ENCODE measurements at places on chromosomes 7 and 10.

DNA sequence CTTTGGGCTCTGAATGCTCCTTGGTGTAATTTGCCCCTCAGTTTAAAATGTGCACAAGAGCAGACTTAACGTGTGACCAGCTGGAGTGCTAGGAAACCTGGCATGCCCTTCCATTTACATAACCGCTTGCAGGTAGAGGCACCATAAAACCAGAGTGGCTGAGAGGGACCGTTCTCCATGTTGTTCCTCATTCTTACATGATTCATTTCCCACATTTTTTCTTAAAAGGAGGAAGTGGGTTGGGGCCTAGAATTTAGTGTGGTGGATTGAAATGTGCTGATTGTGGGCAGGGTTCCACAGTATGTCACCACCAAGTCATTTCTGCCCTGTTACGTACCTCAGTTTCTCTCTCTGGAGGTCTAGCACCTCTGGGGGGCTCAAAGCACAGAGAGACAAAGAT lies 375.8 kb upstream of the VSTM2A start:
- DNase-seq = no peak

DNA sequence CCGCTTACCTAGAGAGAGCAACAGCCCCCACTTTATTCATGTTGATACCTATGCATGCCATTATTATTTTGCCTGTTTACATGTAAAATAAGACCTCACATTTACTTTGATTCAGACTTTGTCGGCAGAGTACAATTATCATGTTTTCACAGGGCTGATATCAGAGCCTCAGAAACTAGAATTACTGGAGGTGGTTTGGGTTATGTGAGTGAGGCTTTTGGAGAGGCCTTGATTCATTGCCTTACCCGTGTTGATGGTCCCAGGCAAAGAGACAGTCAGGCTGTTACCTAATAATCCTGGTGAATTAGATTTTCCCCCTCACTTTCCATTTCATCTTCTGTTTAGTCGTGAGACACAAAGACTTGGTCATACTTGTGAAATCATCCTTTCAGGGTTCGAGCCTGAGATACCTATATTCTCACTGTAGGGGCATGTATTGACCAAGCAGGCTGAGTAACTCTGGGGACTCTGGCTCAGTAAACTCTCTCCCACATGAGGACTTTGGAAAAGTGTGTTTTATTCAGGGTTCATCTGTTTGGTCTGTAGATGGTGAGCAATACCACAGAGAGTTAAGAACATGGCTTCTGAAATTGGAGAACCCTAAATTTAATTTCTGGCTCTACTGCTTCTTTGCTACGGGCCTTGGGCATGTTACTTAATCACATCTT lies 150.9 kb downstream of the CELF2 start:
- DNase-seq = peak; percentile 40

DNA sequence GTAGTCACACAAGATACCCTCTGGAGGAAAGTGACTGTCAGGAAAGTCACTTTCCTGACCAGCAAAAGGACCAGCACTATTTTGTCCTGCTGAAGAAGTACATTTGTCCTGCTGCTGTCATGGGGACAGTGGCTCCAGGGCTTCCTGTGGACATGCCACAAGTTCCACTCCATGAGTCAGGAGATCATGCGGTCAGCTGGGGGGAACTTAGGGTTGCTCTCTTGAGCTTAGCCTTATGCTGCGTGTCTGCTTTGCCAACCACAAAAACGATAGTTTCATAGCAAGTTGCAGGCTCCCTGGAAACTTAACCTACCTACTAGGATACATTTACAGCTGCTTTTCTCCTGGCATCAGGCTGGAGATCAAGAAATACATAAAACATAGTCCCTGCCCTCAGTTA lies 19.8 kb upstream of the ALOX5 start:
- peak; percentile 85 for DNase-seq

DNA sequence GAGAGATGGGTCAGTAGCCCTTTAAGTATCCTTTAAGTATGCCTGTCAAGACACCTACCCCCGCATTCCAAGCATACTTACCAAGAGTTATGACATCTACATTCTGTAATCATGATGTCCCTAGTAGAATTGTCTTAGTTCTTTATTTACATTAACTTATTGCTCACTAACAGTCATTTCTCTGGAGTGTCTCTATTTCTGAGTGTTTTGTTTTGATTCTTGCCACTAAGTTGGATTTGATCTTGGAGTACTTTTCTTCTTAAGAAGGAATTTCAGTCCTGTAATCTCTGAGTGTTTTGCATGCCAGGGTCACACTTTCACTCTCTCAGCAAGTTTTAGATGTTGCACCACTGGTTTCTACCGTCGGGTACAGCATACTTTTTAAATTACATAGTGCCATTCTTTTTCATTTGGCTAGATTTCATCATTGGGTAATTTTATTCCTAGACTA lies 1053.9 kb downstream of the KCNMA1 start:
- DNase-seq = no peak

GRCh38 chr10:9579110-9579705 lies 1438.5 kb upstream of the CELF2 start:
- DNase-seq = no peak

DNA sequence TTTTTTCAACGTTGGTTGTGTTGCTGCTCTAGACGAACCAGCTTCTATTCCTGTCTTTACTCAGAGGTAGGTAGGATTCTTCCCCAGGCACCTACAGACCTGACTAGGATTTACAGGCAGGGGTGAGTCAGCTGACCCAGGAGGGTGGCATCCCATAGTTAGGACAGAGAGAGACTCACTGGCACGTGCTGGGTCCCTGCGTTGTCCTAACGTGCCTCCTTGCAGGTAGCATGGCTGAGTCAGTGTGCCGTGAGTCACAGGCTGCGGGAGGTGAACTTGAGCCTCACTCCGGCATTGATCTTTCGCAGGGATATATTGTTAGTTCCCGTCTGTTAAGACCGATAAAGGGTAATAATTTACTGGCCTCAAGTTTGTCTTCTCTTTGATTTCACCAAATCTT lies 96.5 kb downstream of the PFKFB3 start:
- no peak for DNase-seq

GRCh38 chr10:112278871-112279270 lies 4.3 kb upstream of the TECTB start:
- no peak for DNase-seq

GRCh38 chr10:71429304-71429703 lies 32.6 kb downstream of the CDH23 start:
- no peak for DNase-seq

GRCh38 chr10:32713560-32713959 lies 244.5 kb downstream of the ITGB1 start:
- no peak for DNase-seq

- no peak for DNase-seq
These were observed 38.1 kb upstream of the SLC39A12 start for GRCh38 chr10:17913604-17914003.

- no peak for DNase-seq
These were observed 63.5 kb upstream of the C10orf90 start for GRCh38 chr10:126734015-126734414.

DNA sequence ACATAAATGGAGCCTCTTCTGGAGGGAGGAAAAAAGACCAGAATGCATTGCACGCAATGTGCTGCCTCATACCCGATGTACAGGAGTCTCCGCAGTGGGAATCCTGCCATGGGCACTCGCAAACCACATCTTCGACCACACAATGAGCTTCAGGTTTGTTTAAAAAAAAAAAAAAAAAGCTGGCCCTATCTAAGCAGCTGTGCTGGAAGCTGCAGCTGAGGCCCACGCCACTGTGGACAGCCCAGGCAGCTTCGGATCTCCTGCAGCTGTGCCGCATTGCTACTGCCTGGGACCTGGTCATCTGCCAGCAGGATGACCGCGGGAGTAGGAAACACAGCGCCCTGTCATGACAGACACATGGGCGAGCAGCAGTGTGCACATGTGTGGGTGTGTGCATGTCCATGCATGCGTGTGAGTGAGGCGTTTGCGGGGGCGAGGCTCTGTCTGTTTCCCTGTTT lies 26.0 kb downstream of the EN2 start:
- no peak for DNase-seq

- DNase-seq = no peak
These were observed 172.3 kb downstream of the AUTS2 start for GRCh38 chr7:69770613-69771012.

GRCh38 chr7:113636727-113637421 lies 281.9 kb downstream of the PPP1R3A start:
- no peak for DNase-seq

DNA sequence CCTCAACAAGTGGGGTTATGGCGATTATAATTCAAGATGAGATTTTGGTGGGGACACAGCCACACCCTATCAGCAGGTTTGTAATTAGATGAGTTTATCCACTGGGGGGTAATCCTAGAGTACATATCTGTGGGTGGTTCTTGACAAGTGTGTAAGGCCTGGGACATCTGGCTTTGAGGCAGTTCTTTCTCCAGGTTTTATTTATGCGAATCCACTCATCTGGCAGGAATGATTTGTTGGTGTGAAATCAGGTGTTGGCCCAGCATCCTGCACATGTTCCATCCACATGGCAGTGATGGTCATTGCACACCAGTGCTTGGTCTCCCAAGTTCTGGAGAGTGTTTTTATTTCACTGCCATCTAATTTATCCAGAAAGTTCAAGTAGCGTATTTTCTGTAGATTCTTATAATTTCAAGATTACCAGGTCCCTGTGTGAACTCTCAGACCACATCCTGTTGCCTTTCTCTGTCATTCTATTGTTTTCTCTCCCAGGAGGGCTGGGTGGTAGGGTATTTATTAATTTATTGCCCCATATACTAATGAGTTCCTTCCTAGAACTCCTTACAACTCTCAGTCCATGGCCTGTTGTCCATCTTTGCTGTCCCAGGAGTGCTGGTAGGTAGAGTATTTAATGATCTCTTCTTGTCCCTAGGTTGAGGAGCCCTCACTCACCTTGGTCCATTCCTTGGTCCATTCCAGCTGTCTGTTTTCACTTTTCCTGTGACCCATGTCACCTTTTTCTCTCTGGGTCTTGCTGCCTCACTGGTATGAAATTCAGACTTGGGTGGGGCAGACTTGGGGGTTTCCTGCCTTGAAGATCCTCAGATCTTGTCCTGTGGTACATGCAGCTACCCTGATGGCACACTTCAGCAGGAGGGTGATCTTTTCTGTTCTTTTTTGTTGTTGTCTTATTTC lies 10.4 kb downstream of the RALA start:
- DNase-seq = no peak

GRCh38 chr10:46523962-46524471 lies 32.4 kb downstream of the GPRIN2 start:
- no peak for DNase-seq

- no peak for DNase-seq
These were observed 147.2 kb upstream of the PFKP start for GRCh38 chr10:2920168-2920567.

- DNase-seq = no peak
These were observed 62.4 kb upstream of the CC2D2B start for GRCh38 chr10:95845411-95845810.

GRCh38 chr10:6513476-6513875 lies 66.6 kb downstream of the PRKCQ start:
- DNase-seq = no peak

DNA sequence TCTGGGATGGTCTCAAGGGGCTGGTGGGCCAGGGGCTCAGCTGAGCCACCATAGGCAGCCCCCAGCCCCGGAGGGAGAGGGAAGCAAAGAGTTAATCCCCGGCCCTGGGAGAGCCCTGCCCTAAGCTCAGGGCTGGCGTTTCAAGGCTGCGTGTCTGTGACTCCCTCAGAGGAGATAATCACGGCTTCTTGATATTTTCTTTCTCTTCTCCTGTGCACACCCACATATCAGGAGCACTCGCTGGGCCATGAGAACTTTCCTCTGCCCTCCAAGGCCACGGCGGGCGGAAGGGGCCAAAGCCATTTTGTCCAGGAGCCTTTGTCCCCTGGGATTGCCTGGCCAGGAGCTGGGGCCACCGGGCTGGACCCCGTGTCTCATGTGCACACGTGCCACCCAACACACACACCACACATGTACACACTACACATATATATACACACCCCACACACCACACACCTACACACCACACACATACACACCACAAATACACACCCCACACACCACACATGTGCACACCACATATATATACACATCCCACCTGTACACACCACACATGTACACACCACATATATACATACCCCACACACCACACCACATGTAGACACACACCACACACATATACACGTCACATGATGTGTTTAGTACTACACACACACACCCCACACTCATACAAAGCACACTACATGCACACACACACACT lies 16.9 kb downstream of the VENTX start:
- no peak for DNase-seq

- DNase-seq = no peak
These were observed 98.7 kb downstream of the RALA start for GRCh38 chr7:39721919-39722597.

- no peak for DNase-seq
These were observed 486.7 kb upstream of the GALNT17 start for GRCh38 chr7:70645279-70645678.

GRCh38 chr10:111600772-111601171 lies 523.9 kb downstream of the ADRA2A start:
- no peak for DNase-seq

- DNase-seq = no peak
These were observed 135.6 kb downstream of the CHN2 start for GRCh38 chr7:29330136-29330535.

DNA sequence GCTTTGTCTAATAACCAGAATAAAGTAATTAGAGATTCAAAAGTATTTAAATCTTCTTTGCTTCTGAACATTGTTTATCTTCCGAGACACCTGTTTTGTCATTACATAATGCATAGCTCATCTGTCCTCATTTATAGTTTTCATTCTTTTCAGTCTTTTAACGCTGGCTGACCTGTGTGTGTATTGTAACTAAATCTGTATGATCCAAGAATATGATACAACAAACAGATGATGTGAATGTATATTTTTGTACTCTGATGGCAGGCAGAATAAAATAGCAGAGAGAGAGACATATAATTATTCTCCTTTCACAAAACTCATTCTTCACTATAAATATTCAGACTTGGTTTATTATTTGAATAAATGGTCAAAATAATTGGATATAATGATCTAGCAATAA lies 80.6 kb downstream of the ORC5 start:
- no peak for DNase-seq

- no peak for DNase-seq
These were observed 48.0 kb downstream of the CREB3L2 start for GRCh38 chr7:137953665-137954470.

GRCh38 chr10:33215154-33215553 lies 119.3 kb downstream of the NRP1 start:
- no peak for DNase-seq

DNA sequence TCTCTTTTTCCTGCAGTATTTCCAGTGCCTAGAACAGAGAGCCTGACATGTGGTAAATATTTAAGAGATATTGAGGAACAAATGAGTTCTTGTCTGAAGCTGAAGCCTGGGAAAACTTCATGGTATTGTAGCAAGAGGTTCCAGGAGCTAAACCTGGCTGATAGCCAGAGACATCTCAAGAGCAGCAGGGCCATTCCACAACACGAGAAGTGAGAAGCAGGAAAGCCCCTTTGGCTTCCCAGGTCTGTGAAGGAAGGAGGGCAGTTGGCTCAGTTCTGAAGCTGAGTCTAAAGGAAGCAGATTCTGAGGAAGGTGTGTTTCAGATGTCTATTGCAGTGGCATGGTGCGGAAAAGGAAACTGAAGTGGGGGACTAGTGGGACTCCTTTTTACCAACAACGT lies 63.8 kb upstream of the FAM204A start:
- DNase-seq = no peak

GRCh38 chr7:11552676-11553296 lies 279.2 kb downstream of the THSD7A start:
- DNase-seq = no peak

GRCh38 chr7:30349170-30349569 lies 64.8 kb downstream of the ZNRF2 start:
- no peak for DNase-seq
